ENCODE measurements at places on chromosomes 7 and 10.

GRCh38 chr10:32104622-32105509 is 48.6 kb upstream of the KIF5B start:
- no peak for DNase-seq

DNA sequence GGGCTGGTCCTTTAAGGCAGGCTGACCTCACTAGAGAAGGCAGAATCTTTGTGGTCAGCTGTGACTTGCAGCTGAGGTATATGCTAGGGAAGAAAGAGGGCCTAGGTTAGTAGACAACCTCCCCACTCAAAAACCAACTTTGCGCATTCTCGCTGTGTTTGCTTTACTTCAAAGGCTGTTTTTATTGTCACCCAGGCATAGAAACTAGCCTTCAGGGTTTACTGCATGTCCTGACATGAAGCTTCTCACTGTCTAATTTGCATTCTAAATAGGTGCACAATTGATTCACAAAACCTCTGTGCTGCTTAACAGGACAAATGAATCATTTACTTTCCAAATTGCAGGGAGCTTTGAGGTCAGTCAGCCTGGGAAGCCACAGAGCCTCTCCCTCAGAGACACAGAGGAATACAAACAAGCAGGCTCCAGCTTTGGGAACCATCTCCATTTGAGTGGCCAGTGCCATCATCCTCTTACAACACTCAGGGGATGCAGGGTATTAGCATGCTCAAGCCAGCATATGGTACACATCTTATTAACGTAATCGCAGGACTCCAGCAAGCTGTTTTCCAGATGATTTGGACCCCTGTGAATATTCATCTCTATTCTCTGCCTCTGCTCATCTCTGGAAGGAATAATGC is 596.4 kb upstream of the GHITM start:
- no peak for DNase-seq

GRCh38 chr7:22402250-22402649 is 45.3 kb upstream of the RAPGEF5 start:
- DNase-seq, result no peak

GRCh38 chr10:38007991-38008390 is 2.5 kb upstream of the ZNF33A start:
- no peak for DNase-seq

- DNase-seq, result no peak
These were observed 53.0 kb downstream of the KLRG2 start for GRCh38 chr7:139430443-139430842.

DNA sequence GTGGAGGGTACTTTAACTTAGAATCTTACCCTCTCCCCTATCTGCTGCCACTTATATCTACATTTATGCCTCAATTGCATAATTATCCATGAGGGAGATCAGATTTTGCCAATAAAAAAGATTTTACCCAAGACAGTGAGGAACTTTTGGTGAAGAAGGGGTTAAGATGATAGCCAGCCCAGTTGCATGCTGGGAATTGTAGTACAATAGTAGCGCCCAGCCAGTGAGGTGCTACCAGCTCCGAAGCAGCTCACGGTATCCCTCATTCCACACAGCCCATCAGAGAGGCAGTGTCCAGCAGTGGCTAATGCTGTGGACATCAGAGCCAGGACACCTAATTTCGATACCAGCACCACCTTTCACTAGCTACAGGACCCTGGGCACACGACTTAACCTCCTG is 5.9 kb upstream of the LGI1 start:
- no peak for DNase-seq

Measured in activated T-helper 9 cell treated with anti-CD3 and anti-CD28 coated beads, Interleukin-2, amount 50 U/mL, for 16 hours (primary cell).